ENCODE measurements at places on chromosomes 3 and 15.

- DNase-seq = peak; percentile 97
Measured at GRCh38 chr3:66998113-66998903, at the start of gene KBTBD8. Gene KBTBD8 (plus strand): TSS chr3:66998307. CDS start chr3:66998356, 49 bp downstream.

DNA sequence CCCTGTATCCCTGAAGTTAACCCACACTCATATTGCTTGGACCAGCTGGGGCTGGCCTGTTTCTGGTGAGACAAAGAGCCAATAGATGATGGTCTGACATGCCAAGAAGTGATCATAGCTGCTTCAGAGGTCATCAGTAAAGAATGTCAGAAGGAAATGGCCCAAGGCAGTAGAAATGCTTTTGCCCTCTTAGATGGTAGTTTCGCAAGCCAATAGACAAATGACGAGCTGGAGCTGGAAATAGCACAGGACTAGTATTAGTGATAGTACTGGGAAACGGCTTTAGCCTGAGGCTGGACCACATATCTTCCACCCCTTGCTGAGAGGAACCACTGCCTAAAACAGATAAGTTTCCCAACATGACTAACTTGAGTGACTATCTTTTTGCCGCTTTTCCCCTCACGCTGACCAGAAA lies 176.1 kb upstream of the THBS1 start:
- peak; percentile 86 for DNase-seq

GRCh38 chr15:68428431-68428940 lies 3.5 kb downstream of the ITGA11 start:
- DNase-seq = no peak

GRCh38 chr3:5071061-5071460 lies 51.0 kb upstream of the ARL8B start:
- peak; percentile 47 for DNase-seq

GRCh38 chr3:159852821-159853505 lies 135.7 kb upstream of the IL12A start:
- DNase-seq = peak; percentile 67

- no peak for DNase-seq
Measured at GRCh38 chr3:40170395-40170794, 139.1 kb upstream of the EIF1B start.

DNA sequence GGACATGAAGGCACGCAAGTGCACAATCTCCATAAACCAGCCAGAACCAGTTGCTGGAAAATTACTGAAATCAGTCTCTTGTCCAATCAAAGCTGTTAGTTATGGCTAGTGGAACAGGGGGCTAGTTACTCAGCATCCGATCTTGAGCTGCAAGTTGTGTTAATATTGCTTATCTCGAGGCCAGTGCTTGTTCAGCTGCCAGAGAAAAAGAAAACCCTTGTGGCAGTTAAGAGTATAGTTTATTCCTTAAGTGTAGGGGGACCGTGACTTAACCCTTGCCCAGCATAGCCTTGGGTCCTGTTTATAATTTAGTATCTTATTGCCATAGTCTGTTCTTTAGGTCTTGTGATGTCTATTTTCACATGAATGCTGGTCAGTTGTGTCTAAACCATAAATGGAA lies 268.5 kb downstream of the CD47 start:
- DNase-seq = no peak

GRCh38 chr3:170331143-170331542 lies 26.4 kb upstream of the SKIL start:
- no peak for DNase-seq

DNA sequence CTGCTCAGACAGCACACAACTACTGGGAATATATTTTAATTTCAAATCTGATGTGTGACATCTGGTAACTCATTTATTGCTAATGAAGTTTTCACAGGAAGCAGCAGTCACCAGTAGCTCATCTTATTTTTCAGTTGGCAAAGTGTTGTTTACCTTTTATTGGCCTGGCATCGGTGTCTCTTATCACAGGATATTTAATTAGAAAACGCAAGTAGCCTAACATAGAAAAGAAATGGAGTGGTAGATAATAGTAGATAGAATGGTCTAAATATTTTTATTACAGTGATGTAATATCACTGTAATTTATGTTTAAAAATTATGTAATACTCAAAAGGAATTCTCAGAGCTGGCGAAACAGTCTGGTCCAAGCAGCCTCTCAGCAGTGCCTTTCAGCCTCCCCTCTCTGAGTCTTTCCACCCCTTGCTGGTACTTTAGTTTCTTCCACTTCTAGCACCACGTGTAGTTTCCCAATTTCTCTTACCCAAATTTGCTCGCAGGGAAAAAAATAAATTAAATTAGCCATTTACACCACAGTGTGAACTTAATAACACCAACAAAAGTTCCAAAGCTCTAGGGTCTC lies 31.9 kb downstream of the AGTR1 start:
- DNase-seq = no peak

GRCh38 chr15:69643476-69643875 lies 190.9 kb downstream of the RPLP1 start:
- no peak for DNase-seq

GRCh38 chr3:150703299-150703755 lies 393 bp downstream of the ERICH6 start:
- no peak for DNase-seq

DNA sequence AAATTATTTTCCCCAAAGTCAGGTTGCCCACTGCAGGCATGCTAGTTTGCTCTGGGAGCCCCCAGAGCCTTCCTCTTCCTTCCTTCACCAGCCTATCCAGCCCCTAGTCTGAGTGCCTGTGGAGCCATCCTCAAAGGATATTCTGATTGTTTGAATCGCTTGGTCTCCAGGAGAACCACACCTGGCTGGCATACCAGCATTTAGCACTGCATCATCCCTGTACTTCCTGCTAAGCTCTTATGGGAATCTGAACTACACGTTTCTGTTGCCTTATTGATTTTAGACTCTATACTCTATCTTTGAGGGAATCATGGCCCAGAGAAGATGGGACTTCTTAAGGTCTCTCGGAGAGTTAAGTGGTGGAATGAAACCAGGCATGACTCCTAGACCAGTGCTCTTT lies 26.3 kb downstream of the ZBTB38 start:
- DNase-seq = no peak

DNA sequence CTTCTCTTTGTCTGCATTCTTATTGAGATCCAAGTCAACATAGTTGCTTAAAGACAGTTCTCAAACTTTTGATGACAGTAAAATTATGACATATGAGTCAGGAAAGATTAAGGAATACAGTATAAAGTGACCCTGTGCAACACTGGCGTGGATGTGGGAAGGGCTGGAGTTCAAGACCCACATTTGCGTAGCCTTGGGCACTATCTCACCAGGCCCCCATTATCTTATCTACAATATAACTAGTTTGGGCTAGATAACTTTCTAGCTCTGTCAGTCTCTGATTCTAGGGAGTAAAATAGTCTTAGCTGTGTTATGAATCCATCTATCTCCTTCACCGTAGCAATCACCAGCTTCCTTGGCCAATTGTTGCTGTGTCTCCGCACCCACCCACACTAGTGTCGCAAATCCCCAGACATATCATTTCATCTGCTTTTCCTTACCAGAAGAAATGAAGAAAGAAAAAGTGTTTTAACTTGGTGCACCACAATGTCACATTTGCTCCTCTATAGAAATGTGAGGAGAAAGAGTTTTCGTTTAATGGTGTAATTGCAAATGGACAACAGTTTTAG lies 14.9 kb upstream of the TM4SF4 start:
- no peak for DNase-seq

GRCh38 chr3:52181543-52181942 lies 16.4 kb upstream of the ALAS1 start:
- DNase-seq = peak; percentile 30

DNA sequence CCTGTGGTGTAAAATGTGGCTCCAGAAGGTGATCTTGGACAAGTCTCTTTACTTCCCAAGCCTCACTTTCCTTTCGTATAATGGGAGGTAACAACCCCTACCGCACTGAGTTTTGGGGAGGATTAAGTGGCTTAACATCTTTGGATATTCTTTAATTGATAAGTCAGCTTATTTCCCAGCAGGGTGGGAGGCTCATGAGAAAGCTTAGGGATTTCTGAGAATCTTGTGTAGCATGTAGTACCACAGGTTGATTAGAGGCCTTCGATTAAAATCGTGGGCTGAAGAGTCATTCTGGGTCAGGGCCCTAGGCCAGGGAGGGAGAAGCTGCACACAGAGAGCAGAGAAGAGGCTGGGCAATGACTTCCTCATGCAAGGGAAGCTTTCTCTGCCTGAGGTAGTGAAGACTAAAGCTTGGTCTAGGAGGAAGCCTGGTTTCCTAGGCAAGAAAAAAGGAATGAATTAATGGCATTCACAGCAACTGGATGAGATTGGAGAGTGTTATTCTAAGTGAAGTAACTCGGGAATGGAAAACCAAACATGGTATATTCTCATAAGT lies 1.5 kb upstream of the NMNAT3 start:
- no peak for DNase-seq

GRCh38 chr3:42505849-42506410 lies 3.5 kb downstream of the VIPR1 start:
- no peak for DNase-seq

GRCh38 chr15:38474155-38474757 lies 20.3 kb downstream of the FAM98B start:
- no peak for DNase-seq

GRCh38 chr15:96066852-96067495 lies 263.5 kb upstream of the NR2F2 start:
- DNase-seq = no peak

GRCh38 chr15:53437366-53437765 lies 322.1 kb downstream of the WDR72 start:
- DNase-seq = no peak

DNA sequence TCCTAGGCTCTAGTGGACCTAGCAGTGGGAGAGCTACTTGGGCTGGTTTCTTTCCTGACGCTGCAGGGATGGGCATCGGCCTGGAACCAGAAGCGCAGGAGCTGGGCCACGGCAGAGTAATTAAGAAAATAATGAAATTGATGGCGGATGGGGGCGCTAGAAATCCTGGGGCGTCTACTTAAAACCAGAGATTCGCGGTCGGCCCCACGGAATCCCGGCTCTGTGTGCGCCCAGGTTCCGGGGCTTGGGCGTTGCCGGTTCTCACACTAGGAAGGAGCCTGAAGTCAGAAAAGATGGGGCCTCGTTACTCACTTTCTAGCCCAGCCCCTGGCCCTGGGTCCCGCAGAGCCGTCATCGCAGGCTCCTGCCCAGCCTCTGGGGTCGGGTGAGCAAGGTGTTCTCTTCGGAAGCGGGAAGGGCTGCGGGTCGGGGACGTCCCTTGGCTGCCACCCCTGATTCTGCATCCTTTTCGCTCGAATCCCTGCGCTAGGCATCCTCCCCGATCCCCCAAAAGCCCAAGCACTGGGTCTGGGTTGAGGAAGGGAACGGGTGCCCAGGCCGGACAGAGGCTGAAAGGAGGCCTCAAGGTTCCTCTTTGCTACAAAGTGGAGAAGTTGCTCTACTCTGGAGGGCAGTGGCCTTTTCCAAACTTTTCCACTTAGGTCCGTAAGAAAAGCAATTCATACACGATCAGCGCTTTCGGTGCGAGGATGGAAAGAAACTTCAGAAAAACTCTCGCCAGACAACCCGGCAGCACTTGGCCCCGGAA lies 6.1 kb downstream of the SOX14 start:
- no peak for DNase-seq

DNA sequence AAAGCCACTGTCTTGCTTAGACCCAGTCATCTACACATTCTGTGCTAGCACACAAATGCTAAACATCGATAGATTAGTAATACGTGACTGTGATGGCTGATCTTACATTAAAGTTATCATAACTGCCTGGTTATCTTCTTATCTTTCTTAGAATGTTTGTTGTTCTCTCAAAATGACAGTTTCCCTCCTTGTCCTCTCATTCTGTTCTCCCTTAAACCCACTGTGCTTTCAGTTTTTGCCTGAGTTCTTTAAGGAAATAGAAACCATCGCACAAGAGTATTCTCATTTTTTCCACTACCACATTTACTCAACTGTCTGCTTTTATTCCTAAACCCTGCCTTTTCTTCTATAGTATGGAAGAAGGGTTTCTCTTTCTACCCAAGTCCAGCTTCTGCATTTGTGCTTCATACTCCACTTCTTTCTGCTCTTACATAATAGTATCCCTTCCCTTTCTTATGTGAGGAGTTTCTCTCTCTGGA lies 17.1 kb downstream of the STX19 start:
- no peak for DNase-seq

GRCh38 chr15:78996894-78997275 lies 52.0 kb upstream of the CTSH start:
- no peak for DNase-seq

DNA sequence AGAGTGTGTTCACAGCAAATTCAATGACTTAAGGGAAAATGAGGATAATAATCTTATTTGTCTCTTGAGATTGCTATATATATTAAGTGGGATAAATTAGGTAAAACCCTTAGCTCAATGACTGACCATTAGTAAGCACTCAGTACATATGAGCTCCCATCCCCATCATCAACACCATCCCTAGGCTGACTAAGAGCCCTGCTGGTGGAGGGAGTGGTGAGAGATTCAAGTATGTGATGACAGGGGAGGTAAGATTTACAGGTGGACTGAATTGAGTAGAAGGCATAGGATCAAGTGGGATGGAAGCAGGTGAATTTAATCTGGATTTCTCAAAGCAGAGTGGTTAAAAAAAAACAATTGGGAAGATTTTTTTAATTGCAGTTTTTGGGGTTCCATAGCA lies 21.0 kb upstream of the LRRN1 start:
- DNase-seq = no peak

GRCh38 chr3:108414007-108414406 lies 96.4 kb downstream of the MYH15 start:
- DNase-seq = no peak

- DNase-seq = peak; percentile 85
Measured at GRCh38 chr3:129314386-129315222, 35.9 kb downstream of the HMCES start.

DNA sequence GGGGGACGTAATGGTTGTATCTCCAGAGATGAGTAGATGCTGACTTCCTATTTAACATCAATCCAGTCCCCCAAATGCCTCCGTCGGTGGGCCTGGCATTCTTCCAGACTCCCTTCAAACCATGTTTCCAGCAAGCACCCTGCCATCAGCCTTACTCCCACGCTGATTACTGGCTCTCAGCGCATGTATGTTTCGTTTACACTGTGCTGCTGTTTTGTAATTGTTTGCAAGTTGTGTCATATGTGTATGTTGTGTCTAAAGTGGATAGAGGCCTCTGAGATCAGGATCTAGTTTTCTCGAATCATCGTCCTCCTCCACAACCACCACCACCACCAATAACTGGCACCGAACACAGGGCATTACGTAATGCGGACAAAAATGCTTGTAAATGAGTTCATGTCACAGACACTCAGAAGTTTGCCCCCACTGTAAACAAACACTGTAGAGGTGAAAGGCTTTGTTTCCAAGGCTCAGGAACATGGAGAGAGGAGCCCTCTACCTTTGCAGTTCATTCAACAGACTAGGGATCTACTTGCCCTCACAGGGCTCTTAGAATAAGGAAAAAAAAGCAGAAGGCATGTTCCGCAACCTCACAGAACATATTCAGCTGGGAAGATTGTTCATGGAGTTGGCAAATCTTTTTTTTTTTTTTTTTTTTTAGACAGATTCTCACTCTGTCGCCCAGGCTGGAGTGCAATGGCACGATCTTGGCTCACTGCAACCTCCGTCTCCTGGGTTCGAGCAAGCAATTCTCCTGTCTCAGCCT lies 46.1 kb upstream of the SEMA4B start:
- peak; percentile 89 for DNase-seq

GRCh38 chr3:133276594-133276993 lies 123.3 kb upstream of the BFSP2 start:
- DNase-seq = no peak

- no peak for DNase-seq
Measured at GRCh38 chr3:81910244-81910852, 148.9 kb upstream of the GBE1 start.

GRCh38 chr15:58381697-58382096 lies 50.1 kb upstream of the LIPC start:
- DNase-seq = no peak

- DNase-seq = no peak
Measured at GRCh38 chr15:38308797-38309196, 56.2 kb downstream of the SPRED1 start.

Data from MG63 (cell line).